Activated naive CD4-positive, alpha-beta T cell treated with anti-CD3 and anti-CD28 coated beads, Interleukin-2, amount 50 U/mL, for 72 hours (primary cell): ENCODE measurements at places on chromosomes 7 and 10.

- no peak for DNase-seq
These were observed 34.4 kb downstream of the MXI1 start for GRCh38 chr10:110241841-110242240.

DNA sequence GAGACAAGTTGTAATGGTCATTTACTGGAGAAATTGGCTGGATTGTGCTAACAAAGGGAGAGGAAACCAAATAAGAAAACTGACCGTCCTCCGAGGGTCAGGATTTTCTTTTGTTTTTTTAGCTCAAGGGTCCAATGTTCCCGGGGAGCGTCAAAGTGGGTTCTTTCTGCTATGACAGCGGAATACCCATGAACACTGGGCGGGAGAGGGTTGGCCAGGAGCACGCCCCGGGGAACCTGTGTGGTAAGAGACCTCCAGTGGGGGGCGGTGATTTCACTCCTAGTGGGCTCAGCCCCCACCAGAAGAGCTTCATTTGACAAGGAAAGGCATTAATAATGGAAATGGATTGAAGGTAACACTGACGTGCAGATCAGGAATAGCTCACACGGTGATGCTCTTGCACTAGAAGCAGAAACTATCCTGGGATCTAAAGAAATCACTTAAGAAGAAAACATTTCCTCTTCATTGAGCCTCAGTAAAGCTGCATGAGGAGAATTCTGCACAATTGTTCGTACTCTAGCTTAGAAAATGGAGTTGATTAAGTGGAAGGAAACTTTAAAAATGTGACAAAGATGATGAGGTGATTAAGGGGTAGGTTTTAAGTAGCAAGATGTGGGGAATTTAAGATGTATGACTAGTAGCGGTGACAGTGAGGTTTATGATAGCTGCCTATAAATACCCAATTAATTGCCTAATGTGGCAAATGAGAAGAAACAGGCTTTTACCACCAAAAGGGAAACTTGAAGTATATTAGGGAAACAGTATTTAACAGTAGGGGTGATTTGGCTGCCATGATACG, 627.2 kb downstream of the SUGCT start:
- no peak for DNase-seq

DNA sequence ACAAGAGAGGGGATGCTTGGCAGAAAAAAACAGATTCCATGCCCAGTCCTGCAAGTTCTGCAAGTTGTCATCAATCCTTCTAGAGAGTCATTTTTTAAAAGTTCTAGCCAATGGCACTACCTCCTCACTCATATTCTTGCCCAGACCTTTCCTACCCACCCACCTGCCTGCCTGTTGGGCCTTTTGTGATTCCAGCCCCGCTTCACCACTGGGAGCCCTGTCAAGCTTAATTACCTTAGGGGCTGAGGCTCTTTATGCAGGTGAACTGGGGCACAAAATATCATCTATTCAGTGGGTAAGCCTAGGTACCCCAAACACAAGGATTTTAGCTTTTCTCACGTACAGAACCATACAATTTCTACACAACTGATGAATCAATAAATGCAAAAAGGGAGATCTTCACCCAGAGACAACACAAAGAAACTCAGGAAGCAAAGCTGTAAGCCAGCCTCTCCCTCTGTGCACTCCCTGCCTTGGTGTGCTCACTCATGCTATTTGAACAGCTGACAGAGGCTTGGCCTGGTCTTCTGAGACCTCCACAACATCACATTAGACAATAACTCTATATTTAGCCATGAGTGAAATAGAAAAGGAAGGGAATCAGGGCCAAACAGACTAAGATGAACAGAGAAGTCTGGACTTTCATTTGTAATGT, 222.6 kb downstream of the HTR7 start:
- no peak for DNase-seq

DNA sequence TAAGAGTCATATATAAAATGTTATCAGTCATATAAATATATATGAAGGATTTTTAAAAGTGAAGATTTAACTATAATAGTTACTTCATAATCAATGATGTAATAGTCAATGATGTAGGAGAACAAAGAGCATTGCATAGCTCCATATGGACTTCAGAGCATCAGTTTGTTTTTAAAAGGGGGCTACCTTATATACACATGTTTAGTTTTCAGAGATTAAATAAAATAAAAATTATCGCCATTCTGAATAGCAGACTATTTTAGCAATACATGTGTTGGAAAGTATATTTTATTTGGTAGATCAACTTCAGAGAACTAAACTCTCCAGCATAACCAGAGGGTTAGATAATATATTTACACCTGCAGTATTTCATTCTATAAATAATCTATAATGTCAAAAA, 29.1 kb upstream of the EPC1 start:
- no peak for DNase-seq

- no peak for DNase-seq
These were observed 2.0 kb downstream of the RARRES2 start for GRCh38 chr7:150339409-150339809.

DNA sequence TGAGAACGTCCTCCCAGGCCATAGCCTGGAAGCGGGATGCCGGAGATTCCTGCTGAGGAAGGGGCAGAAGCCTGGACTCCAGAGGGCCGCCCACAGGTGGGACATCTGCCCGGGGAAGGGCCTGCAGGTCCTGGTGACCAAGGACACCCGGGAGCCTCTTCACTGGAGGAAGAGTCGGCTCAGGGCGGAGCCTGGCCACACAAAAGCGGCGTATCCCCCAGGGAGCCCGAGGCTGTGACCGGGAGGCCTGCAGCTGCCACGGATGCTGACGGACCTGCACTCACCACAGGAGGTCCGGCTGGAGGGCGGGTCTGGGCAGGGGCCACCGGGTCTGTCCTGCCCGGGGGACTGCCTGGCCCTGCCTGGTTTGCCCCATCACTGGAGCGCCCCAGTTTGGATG, 15.5 kb upstream of the ADGRA1 start:
- no peak for DNase-seq

GRCh38 chr7:110442381-110442837, 648.5 kb upstream of the LRRN3 start:
- DNase-seq: no peak

DNA sequence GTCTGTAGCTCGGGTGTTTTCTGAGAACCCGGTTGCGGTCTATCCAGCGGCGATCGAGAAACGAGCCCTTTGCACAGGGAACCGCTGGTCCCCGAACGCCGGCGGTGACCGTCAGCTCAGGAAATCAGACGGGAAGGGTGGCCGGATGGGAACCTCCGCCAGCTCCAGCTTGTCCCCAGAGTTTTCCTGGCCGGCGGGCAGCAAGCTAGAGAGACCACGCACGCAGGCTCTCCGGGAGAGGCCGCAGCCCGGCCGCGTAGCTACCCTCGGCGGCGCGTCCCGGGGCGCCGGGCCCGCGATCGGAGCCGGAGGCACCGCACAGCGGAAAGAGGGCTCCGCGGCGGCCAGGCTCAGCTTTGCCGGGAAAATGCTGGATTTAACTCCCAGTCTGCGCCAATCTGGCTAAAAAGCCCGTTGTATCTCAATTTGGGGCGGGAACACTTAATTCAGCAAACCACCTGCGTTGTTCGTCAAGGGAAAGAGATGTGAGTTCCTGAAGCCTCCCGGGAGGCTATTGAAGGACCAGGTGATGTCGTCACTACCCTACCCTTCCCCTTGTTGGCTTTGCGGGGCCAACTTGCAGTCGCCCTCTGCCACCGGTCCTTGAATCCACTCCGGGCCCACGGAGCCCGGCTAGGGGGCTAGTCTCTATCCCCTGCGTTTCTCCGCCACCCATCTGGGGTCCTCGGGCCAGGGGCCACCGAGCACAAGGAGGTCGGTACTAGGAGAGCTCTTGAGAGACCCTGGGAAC, 859 bp upstream of the CH25H start:
- DNase-seq: no peak

DNA sequence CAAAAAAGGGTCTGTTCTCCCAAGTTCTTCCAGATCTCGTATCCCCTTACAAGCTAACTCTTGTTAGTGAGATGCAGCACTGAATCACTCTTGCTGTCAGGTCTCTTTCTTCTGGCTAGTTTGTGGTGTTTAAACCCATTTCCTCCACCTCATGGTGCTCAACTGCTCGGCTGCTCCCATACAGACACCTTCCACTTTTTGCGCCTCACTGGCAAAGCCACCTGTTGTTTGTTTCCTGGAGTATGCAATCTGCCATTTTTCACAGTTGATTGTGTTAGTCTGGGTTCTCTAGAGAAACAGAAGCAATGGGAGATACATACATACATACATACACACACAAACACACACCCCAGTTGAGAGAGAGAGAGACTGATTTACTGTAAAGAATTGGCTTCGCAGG, 124.4 kb upstream of the SP8 start:
- DNase-seq: no peak

GRCh38 chr7:88666626-88667025, 92.9 kb upstream of the ZNF804B start:
- no peak for DNase-seq

DNA sequence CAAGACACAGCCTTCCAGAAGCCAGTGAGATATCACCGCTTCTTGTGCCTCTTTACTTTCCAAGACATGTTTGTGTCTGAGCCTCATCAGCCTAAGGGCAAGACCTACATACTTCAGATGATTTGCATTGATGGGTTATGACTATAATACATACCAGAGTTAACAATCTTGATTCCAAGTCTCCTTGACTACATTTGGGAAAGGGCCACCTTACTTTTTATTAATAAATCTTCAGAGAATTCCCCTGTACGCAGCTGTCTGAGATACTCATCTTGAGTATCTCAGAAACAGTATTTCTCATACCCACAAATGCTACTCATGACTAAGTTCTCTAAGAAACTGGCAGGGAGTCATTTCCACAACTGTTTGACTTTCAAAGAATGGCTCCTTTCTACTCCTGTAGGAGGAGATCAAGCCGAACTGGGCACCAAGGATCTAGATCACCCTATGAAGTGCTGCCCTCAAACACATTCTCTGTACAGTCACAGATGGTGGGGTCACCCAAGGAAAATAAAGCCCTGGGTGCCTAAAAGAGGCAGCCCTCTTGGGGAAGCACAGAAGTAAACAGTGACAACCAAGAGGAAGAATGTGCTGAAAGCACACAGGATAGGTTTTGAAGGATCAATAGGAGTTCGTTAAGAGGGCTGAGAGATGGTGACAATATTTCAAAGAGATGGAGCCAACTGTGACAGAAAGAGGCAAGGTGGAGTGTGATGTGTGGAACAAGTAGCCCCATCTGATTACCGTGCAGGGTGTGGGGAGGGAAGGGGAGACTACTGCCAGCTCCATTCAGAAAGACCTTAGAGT, 138.9 kb downstream of the JAZF1 start:
- peak; percentile 13 for DNase-seq

- no peak for DNase-seq
These were observed 103.3 kb downstream of the BBS9 start for GRCh38 chr7:33232632-33233145.

GRCh38 chr7:148146346-148146745, 444.2 kb upstream of the C7orf33 start:
- no peak for DNase-seq

GRCh38 chr10:88525371-88526069, 57.6 kb downstream of the RNLS start:
- no peak for DNase-seq

DNA sequence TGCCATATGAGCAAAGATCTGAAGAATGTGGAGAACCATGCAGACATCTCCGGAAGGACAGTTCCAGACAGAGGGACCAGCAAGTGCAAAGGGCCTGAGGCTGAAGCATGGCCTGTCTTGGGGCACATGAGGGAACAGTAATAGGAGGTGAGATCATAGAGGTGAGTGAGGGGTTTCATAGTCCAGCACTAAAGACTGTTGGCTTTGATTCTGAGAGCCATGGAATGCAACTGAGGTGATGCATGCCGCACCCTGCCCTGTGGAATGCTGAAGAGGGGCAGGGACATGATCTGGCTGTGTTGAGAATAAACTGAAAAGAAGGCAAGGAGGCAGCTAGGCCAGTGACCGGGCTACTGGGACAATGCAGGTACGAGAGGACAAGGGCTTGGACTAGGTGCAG, 253.1 kb upstream of the KLF14 start:
- DNase-seq: no peak

GRCh38 chr7:128838109-128838779, 8.0 kb downstream of the FLNC start:
- no peak for DNase-seq

DNA sequence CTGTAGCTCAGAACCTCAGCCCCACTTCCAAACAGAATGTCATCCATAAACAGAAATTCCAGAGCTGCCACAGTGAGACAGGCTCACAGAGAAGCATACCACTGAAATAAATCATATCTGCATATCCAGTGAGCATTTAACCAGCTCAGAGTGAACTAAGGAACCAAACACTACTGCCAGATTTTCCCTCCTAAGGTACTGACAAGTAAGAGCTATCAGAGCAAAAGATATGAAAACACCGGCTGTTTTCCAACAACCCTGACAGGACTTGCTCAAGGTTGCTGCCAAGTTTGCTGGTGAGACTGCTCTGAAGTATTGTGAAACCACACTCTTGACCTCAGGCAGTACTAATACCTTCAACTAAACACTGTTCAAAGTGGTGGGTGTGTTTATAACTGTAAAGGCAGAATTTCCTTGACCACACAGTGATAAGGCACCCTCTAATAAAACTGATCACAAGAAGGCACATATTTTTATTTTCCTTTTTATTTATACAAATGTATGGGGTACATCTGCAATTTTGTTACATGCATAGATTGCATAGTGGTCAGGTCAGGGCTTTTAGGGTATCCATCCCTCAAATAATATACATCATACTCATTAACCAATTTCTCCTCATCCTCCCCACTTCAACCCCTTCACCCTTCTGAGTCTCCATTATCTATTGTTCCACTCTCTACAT, 18.3 kb downstream of the SGMS1 start:
- DNase-seq: no peak

- DNase-seq: no peak
These were observed 993.4 kb downstream of the TYW1 start for GRCh38 chr7:67990003-67990402.

- no peak for DNase-seq
These were observed 4.4 kb upstream of the SEMA3C start for GRCh38 chr7:80923211-80923612.

DNA sequence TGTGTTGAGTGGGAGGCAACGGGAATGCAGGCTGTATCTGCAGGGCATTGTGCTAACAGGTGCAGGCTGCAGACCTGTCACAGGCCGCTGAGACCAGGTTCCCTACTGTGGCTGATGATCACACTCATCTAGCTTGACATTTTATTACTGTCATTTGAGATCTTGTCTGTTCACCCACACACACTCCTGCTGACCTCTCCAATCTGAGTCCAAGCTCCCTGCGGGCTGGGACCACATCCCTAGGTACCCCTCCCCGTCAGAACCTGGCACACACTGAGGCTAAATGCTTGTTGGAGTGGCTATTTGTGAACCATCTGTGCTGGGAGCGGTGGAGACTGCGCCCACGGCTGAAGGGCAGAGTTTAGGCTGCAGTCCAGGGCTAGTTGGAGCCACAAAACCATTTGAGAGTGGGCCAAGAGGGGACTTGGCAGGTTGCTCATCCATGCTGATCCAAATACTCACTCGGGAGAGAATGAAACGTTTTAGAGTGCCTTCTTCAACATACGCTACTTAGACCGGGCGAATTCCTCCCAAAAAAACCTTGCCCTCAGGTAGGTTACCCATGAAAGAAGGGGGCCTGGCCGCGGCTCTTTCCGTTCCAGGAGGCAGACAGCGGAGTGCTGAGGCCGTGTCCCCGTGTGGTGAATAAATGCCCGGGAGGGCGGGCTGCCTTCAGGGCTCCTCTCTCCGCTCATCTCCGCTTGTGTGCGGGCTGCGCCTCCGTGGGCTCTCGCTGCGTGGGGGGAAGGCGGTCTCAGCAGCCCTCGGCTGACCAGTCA, 164.4 kb downstream of the RGS10 start:
- DNase-seq: no peak
